Lung microvascular endothelial cell (primary cell): ENCODE measurements at places on chromosomes 5 and 9. TPM values are rescaled to one million over a fixed set of nuclear protein-coding genes. Genes with fewer than 3 reads are reported as not detected.

The NUTM2F gene
- not detected in 2 replicates for total RNA-seq

The LOX gene
- 29.6 and 75.4 TPM in 2 replicates for total RNA-seq

DNA sequence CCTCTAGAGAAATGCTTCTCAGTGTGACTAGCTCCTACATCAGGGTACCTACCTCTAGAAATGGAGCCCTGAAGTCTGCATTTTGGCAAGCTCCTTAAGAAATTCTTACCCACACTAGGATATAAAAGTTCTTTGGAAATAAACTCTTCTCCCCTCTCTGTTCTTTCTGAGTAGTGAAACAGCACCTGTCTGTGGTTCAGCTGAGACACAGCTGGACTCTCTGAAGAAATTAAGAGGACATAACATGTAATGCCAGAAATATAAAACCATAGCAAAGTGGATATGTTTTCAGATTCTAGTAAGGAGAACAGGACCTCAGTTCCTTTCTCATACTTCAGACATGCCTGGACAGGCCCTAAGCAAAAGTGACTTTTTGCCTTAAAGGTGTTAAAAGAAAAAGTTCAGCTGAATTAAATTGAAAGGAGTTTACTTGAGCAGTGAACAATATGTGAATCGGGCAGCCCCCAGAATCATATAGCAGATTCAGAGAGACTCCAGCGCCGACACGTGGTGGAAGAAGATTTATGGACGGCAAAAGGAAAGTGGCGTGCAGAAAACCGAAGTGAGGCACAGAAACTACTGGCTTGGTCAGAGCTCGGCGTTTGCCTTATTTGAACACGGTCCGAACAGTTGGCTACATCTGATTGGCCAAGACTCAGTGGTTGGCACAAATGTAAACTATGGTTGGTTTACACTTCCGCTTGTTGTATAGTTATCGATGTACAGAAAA, 64.5 kb downstream of the PRKACG start:
- peak; percentile 8 for DNase-seq

GRCh38 chr9:33852216-33852826, 35.4 kb downstream of the UBE2R2 start:
- DNase-seq = peak; percentile 76

DNA sequence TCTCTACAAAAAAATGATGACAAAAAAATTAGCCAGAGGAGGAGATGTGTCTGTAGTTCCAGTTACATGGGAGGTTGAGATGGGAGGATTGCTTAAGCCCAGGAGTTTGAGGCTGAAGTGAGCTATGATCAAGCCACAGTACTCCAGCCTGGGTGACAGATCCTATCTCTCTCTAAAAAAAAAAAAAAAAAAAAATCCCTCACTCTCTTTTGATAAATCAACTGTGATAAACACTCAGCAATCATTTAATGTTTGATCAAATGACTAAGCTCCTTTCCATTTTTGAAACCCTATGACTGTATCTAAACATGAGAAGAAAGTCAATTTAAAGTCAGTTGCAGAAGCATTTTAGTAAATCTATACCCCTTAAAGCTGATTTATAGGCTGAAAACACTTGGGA, 112.1 kb upstream of the IL6ST start:
- DNase-seq = no peak

- DNase-seq = no peak
These were observed 460.7 kb upstream of the MEF2C start for GRCh38 chr5:89343666-89344065.

- DNase-seq = no peak
These were observed 213.7 kb downstream of the RFK start for GRCh38 chr9:76180541-76180940.
